ENCODE measurements at places on chromosomes 13 and 19. TPM values are rescaled to one million over a fixed set of nuclear protein-coding genes. Genes with fewer than 3 reads are reported as not detected.
A peak's percentile ranks its signal among the peaks of the same experiment; 100 is the strongest.

The POU2F2 gene
- polyA plus RNA-seq, result 3.0 TPM

The MCEMP1 gene
- polyA plus RNA-seq, result not detected

The ZNF681 gene
- polyA plus RNA-seq, result 1.1 TPM

The TSEN34 gene
- 90.0 TPM for polyA plus RNA-seq

The CARD8 gene
- 6.3 TPM for polyA plus RNA-seq

The KLF16 gene
- polyA plus RNA-seq, result 4.2 TPM

GRCh38 chr19:28737021-28737895 is 475.7 kb downstream of the UQCRFS1 start:
- DNase-seq, result peak; percentile 75

GRCh38 chr13:43239275-43239840 is 216.0 kb downstream of the DNAJC15 start:
- DNase-seq, result peak; percentile 52

- DNase-seq, result peak; percentile 92
Measured at GRCh38 chr19:13172346-13173138, 22.3 kb downstream of the IER2 start.

Data from GM23248 (cell line).